ENCODE measurements at places on chromosomes 12 and 14. TPM values are rescaled to one million over a fixed set of nuclear protein-coding genes. Genes with fewer than 3 reads are reported as not detected.

Gene USP5
- 76.5 TPM for total RNA-seq

Gene LTB4R2
- 2.7 TPM for total RNA-seq

Gene APOLD1
- total RNA-seq, result 3.3 TPM

Gene RAP1B
- total RNA-seq, result 180 TPM

Gene AMHR2
- total RNA-seq, result not detected

Gene CRACR2A
- total RNA-seq, result 5.1 TPM

Gene ERH
- total RNA-seq, result 245 TPM

Gene FAM222A
- total RNA-seq, result under 0.01 TPM

Gene FGF23
- not detected for total RNA-seq

Gene RPGRIP1
- not detected for total RNA-seq

Gene HOXC9
- total RNA-seq, result 0.28 TPM

Gene ASB8
- total RNA-seq, result 14.1 TPM

Gene PELI2
- total RNA-seq, result 16.6 TPM

Gene RNF212B
- not detected for total RNA-seq

Gene RNF41
- total RNA-seq, result 165 TPM

Gene RBP5
- total RNA-seq, result not detected

Gene FLVCR2
- total RNA-seq, result 0.92 TPM

Gene FITM1
- not detected for total RNA-seq

Gene ADCK1
- 4.4 TPM for total RNA-seq

Gene MIP
- total RNA-seq, result not detected

Gene P2RX2
- total RNA-seq, result not detected

Gene GALNT16
- total RNA-seq, result 0.85 TPM

All from smooth muscle cell of bladder (primary cell).